H1 (cell line): ENCODE measurements at places on chromosomes 16 and 17. TPM values are rescaled to one million over a fixed set of nuclear protein-coding genes. Genes with fewer than 3 reads are reported as not detected.

GRCh38 chr17:17742133-17742621, 60.9 kb downstream of the RAI1 start:
- no peak for DNase-seq

- DNase-seq = no peak
Observed at GRCh38 chr16:89020068-89020924, 43.3 kb upstream of the CBFA2T3 start.

DNA sequence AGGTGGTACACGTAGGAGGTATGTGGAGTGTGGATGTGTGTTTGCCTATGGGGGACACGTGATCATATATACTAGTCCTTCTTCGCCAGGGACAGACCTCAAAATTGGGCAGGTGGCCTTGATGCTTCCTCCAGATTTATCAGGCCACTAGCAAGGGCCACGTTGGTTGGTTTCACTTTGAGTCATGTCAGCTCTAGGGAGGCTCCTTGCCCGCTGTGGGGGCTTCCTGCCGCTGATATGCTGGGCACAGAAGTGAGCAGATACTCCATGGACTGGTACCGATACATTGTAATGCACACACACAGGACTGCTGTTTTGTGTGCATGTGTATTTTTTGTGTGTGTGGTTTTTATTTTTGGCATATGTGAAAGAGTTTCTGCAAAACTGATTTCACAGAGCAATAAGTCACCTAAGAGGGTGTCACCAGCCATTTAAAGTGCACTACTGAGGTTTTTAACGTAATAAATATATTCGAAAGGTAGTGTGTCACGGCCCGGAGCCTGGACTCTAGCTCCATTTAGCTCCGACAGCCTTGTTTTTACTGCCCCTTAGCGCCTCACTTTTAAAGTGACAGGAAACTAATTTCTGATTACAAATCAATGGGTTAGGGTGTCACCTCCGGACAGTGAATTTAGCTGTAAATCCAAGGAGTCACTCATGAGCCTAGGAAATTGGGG, 605.5 kb upstream of the SALL1 start:
- DNase-seq = no peak

Gene LGALS9B
- total RNA-seq = not detected in 2 replicates

GRCh38 chr17:82242698-82242976, 13.8 kb downstream of the SLC16A3 start:
- no peak for DNase-seq

- no peak for DNase-seq
Observed at GRCh38 chr17:36627101-36627500, 25.7 kb downstream of the MRM1 start.
